ENCODE measurements at places on chromosomes 11 and 22. TPM values are rescaled to one million over a fixed set of nuclear protein-coding genes. Genes with fewer than 3 reads are reported as not detected.

The OR4X2 gene
- not detected for total RNA-seq

The KRTAP5-8 gene
- total RNA-seq, result not detected

The OR8D1 gene
- total RNA-seq, result not detected

The FAM227A gene
- total RNA-seq, result 0.68 TPM

The ADAMTS8 gene
- total RNA-seq, result 2.1 TPM

The MMP8 gene
- not detected for total RNA-seq

The KCTD14 gene
- 1.6 TPM for total RNA-seq

The PHF21B gene
- 0.92 TPM for total RNA-seq

The SAC3D1 gene
- 51.7 TPM for total RNA-seq
